Stimulated activated CD4-positive, alpha-beta T cell treated with anti-CD3 and anti-CD28 coated beads, Interleukin-1b, Interleukin-23, amount 100 ng/mL, for 24 hours (primary cell): ENCODE measurements at places on chromosomes 12 and 14.

GRCh38 chr12:131444220-131445164, 266.4 kb upstream of the SFSWAP start:
- DNase-seq, result no peak

DNA sequence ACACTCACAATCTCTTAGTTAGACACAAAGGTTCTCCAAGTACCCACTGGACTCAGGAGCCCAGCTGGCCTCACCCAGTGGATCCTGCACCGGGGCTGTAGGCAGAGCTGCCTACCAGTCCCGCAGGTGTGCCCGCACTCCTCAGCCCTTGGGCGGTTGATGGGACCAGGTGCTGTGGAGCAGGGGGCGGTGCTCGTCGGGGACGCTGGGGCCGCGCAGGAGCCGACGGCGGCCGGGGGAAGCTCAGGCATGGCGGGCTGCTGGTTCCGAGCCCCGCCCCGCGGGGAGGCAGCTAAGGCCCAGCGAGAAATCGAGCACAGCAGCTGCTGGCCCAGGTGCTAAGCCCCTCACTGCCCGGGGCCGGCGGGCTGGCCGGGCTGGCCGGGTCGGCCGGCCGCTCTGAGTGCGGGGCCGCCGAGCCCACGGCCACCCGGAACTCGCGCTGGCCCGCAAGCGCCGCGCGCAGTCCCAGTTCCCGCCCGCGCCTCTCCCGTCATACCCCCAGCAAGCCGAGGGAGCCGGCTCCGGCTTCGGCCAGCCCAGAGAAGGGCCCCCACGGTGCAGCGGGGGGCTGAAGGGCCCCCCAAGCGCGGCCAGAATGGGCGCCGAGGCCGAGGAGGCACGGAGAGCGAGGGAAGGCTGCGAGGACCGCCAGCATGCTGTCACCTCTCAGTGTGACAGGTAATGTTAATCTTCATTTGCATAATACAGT, 506.8 kb downstream of the LRFN5 start:
- DNase-seq, result no peak

GRCh38 chr12:52832451-52832850, 1.7 kb downstream of the KRT79 start:
- no peak for DNase-seq

DNA sequence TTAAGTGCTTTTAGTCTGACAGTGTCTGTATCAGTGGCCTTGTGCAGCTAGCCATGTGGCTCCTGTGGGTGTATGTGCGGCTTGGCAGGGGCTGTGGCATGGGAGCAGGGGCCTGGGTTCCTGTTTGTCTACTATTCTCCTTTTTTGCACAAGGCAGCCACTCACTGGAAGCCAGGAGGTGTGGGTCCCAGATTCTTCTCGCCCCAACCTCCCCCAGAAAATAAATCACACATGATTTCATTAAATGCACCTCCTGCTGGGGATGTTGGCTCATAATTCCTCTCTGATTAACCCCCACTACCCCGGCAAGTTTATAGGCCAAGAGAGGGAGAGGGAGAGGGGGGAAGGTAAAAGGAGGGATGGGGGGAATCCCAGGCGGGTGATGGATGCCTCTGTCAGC, 17.6 kb downstream of the CALCOCO1 start:
- DNase-seq, result no peak

GRCh38 chr12:125125271-125125670, 60.0 kb downstream of the AACS start:
- DNase-seq, result no peak

DNA sequence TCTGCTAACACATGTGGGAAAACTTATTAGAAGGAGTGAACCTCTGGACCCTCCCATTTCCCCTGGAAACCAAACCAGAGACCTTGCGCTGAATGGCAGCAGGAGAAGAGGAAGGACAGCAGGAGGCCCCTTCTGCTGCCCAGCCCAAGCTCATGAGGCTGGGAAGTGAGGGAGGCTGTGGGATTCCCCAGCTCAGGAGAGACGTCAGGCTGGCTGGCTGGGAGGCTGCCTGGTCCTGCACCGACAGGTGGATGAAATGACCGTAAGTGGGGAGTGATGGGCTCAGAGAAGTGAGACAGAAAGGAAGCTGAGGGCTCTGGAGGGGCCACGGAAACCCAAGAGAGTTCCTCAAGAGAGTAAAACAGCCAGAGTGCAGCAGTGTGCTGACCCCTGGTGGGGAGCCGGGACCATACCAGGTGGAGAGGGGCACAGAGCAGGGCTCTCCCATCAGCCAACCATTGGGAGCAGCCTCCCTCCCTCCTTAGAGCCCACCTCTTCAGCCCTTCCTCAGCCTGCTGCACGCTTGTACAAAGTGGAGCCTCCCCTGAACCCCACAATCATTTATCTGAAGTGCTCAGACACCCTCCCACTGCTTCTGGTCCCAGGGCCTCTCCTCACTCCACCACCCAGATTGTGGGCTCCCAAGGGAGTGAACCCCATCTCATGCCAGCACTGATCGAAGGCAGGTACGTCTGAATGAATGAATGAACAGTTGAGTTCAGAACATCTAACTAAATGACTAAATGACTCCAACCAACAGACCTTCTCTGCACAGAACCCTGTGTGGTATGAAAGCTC, 14.0 kb downstream of the TAMALIN start:
- no peak for DNase-seq

- no peak for DNase-seq
Observed at GRCh38 chr12:46546634-46547273, 174.2 kb upstream of the SLC38A2 start.

DNA sequence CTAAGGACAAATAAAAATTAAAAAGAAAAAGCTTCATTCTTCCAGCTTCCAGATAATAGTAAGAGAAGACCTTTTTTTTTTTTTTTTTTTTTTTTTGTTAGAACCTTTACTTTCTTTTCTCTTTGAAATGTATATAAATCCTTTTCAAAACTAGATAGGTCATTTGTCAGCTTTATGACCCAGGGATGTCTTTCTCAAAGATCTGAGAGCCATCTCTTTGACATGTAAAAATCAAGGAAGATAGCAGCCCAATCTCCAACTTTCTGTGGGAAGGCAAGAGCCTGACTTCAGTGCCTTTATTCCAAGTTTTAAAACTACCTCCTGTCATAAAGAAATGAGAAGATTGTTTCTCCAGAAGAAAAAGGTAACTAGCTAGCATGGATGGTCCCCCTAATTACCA, 203.3 kb upstream of the LRFN5 start:
- no peak for DNase-seq

DNA sequence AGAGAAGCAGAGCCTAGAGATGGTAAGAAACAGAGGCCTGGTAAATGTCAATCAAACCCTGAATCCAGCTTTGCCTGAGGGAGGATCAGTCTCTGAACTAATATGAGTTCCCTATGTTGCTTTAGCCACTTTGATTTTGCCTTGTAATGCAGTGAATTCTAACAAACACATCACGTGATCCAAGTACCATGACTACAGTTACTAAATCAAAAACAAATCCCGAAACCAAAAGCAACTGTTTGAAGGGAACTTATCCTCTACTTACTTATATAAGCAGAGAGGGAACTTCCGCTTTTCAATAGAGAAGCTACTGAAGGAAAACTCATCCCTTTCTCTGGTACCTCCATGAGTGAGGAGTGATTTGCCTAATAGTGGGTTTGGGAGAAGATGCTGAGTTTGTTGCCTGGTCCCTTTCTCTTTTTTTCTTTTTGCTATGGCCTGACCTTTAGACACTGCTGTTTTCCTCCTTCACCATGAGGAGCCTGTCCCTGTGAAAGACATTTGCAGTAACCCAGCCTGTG, 7.7 kb upstream of the PPTC7 start:
- DNase-seq, result no peak

DNA sequence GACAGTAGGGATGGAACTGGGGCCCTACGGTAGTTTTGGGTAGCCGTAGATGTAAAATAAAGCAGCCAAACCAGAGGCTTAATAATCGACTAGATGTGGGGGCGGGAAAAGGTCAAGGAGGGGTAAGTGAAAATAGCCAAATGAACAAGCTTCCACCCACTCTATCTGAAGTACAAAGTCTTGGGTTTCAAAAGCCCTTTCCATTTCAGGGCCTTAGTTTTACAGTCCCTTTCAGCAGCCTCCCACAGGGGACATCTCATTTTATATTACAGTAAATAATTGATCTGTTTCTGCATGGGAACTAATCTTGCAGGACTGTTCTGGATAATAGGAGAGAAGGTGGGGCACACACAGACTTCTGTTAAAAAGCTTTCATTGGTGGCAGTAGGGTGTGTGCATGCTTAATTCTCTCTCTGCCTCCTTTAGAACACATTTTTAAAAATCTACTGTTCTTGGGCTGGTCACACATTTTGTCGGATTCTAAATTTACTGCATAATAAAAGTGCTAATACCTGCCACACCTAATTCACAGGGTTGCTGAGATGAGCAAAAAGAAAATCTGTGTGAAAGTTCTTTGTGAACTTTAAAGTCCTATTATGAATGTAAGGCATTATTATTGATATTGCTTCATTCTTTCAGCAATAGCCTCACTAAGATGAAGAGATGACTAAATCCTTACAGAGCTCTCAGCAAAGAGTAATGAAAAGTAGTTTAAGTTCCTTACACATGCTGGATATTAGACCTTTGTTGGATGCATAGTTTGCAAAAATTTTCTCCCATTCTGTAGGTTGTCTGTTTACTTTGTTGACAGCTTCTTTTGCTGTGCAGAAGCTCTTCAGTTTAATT, 104.6 kb downstream of the ITPR2 start:
- DNase-seq, result no peak

DNA sequence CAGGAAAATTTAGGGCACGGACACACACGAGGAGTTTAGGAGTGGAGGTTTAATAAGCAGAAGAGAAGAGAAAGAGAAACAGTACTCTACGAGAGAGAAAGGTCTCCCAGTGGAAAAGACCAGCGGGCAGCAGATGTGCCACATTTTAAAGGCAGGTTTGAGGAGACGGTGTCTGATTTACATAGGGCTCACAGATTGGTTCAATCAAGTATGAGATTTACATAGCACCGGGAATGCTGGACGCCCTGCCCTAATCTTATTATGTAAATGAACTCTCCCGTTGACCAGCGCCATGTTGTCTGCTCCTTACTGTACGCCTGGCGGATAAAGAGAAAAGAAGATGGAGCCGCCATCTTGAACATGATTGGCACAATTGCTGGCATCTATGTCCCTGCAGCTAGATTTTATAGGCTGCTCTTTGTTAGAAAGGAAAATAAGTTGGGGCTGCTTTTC, 17.9 kb downstream of the NFKBIA start:
- no peak for DNase-seq

GRCh38 chr14:100304825-100305323, 1.4 kb downstream of the SLC25A29 start:
- no peak for DNase-seq

GRCh38 chr12:99985631-99986030, 895 bp upstream of the ANKS1B start:
- DNase-seq, result no peak
